ENCODE measurements at places on chromosomes 2 and 18.
A peak's percentile ranks its signal among the peaks of the same experiment; 100 is the strongest.

DNA sequence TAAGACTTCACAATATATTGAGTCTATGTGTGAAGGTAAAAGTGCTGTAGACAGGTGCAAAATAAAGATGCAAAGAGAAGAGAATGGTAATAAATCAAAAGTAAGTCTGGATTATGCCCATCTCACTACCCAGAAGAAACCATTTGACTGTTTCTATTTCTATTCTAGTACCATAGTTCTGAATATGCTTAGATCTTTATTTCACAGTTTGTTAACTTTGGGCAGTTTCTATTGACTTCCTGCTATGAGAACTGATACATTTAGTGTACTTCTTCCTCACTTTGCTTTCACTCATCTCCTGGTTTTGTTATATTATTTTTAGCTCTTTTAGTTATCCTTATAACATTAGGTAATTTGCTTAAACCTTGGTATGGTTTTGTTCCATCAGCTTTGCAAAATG is 94.9 kb downstream of the HS1BP3 start:
- DNase-seq, result no peak

DNA sequence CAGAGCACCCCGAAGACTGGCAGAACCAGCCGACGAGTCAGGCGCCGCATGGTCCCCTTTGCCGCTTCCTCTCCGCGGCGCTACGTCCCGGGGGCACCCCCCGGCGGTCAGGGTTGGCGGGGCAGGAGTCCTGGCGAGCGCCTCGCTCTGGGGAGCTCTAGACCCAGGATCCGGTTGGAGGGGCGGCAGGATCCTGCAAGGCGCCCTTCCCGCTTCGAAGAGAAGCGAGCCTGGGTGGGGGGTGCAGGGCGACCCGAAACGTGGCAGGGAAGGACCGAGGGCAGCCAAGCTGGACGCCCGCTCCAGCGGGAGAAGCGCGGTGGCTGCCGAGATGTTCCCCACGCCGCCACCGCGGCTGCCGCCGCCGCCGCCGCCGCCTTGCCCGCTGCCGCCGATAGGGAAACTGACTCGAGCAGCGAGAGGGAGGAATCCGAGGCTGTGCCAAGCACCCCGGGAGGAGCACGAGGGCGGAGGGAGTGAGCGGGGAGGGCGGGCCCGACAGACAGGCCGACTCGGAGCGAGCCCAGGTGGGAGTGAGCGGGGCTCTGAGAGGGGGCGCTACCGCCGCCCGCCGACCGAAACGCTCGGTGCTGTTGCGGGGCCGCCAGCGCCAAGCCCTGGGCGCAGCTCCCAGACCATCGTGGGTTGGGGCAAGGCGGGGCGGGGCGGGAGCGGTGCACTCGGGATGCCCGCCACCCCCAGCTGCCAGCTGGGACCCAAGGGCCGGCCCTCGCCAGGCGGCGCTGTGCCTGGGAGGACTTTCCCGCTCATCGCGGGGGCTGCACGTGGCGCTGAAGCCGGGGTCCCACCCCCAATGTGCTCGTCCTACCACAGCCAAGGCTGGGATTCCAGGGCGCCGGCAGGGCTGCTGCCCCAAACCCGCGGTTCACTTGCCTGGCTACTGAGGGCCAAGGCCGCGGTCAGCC is at the start of gene GALNT14:
Gene GALNT14, minus strand, starts transcription at position 404 of the 926 bp plus-strand sequence. Its CDS starts 354 bp downstream, at position 50.
- DNase-seq, result peak; percentile 85

DNA sequence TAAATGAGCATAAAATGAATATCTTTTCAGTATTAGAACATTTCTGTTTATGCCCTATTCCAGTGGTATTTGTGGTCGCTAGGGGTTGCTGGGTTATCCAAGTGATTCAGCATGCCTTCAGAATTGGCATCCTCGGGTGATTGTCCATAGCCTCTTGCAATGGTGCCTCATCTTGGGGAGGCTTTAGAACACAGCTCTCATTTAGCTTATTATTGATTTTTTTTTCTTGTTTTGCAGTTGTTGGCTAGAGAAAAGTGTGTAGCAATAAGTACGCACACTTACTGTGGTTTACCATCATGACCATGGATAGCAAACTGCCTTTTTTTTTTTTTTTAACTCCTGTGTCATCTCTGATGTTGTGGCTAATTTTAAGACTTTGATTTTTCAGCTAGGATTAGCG is 33.6 kb downstream of the PLEKHA3 start:
- peak; percentile 30 for DNase-seq

DNA sequence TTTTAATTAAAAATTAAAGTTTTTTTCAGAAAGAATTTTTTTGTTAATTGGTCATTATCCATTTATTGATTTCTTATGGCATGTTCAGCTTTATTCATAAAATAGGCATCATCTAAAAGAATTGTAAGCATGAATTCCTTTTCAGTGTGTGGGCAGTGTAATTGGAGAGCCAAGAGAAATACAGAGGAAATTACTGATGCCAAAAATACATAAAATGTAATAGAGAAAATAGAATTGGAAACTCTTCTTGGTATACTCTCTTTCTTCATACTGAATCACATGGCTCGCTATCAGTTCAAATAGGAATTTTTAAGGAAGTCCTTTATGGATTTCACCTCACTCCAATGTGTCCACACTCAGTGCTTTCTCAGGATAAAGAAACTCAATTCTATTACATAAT is 663.6 kb upstream of the NRXN1 start:
- no peak for DNase-seq

GRCh38 chr2:229344151-229344551 is 73.1 kb upstream of the PID1 start:
- no peak for DNase-seq

DNA sequence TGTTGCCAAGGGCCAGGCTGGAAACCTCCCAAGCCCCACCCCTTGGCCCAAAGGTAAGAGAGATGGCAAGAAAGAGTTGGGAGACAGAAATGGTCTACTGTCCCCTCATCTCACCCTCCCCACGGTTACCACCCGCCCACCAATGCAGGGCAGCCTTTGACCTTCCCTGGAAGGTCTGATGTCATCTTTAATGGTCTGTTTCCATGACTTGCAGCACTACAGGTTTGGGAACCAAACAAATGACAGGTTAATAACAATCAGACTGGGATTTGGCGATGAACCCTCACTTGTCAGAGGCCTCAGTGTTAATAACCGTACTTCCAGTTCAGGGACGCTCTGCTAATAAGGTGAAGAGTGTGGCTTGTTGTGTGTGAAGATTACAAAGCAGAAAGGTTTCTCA is 70.4 kb downstream of the MRO start:
- no peak for DNase-seq

DNA sequence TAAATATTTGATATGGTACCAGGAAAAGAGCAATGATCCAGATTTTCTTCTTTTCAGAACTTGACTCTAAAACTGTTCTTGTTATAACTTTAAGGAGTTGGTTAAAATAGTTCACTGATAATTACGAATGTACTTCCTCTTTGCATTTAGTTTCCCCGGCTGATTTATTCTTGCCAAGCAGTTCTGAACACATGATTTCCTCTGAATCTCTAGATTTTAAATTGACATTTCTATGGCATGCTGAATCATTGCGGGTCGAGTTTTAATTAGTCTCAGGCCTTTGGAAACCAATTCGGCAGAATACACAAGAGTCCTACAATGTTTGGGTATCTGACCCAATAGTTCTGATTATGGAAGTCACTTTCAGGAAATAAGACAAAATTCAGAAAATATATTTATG is 37.3 kb upstream of the DNAH7 start:
- DNase-seq, result no peak

- peak; percentile 92 for DNase-seq
Measured at GRCh38 chr2:224882291-224883171, 159.7 kb downstream of the DOCK10 start.

GRCh38 chr2:152594022-152594766 is 123.1 kb downstream of the PRPF40A start:
- DNase-seq, result no peak

DNA sequence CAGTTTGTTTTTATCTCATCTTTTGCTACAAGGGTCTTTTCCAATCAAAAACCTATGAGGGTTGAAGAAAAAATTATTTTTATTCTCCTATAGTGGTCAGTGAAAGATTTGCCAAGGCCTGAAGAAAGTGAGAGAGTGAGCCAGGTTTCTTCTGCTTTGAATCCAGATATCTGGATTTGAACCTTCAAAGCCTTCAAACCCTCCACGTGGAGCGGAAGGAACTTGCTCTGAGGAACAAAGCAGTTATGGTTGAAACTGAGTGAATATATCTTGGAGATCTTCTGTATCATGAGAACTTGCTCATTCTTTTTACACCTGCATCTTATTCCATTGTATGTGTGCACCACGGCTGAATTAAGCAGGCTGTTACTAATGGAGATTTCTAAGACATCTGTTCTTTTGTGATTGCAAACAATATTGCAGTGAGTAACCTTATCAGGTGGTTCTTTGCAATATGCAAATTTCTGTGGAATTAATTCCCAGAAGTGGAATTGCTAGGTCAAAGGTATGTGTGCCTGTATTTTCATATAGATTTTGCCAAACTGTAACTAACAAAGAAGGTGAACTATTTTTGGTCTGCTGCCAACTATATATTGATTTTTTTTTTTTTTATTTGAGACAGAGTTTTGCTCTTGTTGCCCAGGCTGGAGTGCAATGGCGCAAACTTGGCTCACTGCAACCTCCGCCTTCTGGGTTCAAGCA is 147.9 kb downstream of the B3GNT2 start:
- DNase-seq, result peak; percentile 12

DNA sequence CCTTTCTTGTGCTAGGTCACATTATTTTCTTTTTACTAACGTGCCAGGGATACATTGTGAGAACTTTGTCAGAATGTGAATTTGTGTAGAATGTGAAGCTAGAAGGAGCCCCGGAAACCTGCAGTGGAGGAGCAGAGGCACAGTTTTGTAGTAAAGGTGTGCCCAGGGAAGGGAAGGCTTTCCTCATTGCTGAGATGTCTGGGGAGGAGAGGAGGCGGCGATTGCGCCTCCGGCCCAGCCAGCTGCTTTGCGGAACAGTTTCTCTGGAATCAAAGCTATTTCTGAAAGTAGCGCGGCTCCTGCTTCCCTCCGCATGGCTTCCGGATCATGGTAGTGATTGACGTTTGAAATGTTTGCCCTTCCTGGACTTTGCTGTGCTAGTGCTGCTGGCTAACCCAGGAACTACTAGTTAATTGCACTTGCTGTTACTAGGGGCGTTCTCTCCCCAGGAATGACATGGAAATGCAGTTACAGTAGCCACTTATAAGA is 83.1 kb upstream of the RBM44 start:
- peak; percentile 71 for DNase-seq

- no peak for DNase-seq
Measured at GRCh38 chr2:128372621-128373341, 54.1 kb upstream of the HS6ST1 start.

GRCh38 chr2:165013944-165014619 is 58.8 kb upstream of the SLC38A11 start:
- no peak for DNase-seq

DNA sequence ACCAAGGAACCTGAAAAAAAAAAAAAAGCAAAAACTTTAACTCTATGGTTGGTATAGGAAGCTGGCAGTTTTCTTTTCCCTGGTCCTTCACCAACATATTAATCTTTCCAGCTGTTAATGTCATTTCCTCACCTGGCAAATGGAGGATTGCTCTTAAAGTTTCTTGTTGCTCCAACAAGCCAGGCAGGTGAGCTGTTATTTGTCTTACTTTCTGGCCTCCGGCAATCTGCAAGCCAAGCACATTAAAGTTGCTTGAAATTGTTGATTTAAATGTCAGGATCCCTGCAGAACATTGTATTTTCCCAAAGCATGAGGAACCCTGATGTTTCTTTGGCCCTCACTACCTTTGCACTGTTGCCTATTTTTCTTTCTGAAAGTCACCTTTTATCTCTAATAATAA is 664.9 kb downstream of the METTL4 start:
- DNase-seq, result no peak

GRCh38 chr2:78498125-78498524 is 527.4 kb upstream of the REG3G start:
- DNase-seq, result no peak

DNA sequence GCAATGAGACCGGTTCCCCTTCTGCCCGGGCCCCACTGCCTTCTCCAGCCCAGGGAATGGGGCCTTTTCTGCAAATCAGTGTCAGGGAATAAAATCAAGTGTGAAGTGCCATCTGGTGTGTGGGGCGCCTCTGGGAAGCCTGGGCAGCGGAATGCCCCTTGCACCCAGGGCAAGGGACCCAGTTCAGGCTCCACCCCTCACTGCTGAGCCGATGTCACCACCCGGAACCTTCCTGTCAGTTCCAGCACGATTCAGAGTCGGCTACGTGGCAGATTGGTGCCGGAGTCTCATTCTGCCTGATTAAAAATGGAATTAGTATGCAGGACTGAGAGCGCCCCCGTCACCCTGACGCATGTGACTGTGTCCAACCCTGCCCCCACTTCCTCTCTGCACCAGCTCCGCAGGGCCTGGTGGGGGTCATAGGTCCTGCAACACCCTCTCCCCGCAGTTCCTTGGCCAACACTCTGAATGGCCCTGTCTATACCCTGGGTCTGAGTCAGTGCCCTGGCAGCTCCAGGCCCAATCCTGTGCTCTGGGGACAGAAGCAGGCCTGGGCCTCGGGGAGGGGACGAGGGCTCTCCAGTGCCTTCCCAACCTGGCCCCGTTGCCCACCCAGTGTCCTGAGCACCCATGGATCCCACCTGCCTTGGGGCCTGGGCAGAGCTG is 8.2 kb upstream of the ALPI start:
- peak; percentile 19 for DNase-seq

- DNase-seq, result no peak
Measured at GRCh38 chr2:14910654-14911053, 278.1 kb downstream of the LRATD1 start.

GRCh38 chr18:36411745-36412168 is 114.2 kb downstream of the FHOD3 start:
- DNase-seq, result peak; percentile 60

- peak; percentile 56 for DNase-seq
Measured at GRCh38 chr2:239991689-239992314, 33.3 kb downstream of the NDUFA10 start.

GRCh38 chr2:95015261-95015912 is 10.1 kb upstream of the MAL start:
- DNase-seq, result no peak

DNA sequence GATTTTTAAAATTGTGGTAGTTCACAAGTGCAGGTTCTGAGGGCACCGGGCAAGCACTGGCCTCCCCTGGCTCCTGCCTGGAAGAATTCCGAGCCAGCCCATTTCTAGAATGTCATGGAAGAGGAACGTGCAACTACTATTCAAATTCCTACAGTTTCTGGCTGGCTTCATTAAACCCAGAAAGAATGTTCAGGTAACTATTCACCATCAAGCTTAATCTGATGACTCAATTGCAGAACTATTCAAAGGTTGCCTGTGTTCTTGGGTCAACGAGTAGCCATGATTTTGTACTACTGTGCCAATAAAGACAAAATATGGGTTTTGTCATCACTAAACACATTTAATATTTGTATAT is 14.3 kb upstream of the MFF start:
- DNase-seq, result peak; percentile 93

DNA sequence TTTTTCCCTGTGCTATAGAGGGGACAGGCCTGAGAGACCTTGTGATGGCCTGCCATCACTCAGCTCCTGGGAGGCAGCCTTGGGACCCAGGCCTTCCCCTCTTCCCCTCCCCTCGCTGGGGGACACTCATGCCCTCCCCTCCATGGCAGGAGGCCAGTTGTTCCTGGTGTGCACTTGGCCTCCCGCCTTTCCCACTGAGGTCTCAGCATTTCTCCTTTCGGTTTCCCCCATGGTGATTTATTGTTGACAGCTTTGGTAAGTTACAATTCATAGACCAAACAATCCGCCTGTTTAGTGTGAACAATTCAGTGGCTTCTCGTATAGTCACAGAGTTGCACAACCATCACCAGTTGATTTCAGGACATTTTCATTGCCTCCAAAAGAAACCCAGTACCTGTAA is 10.2 kb upstream of the CNDP1 start:
- peak; percentile 65 for DNase-seq

- DNase-seq, result peak; percentile 97
Measured at GRCh38 chr2:96739633-96740428, at the start of gene LMAN2L. Gene LMAN2L (minus strand): TSS chr2:96740064. CDS start chr2:96740040, 24 bp downstream.

Data from kidney tubule cell (primary cell).